ENCODE measurements at places on chromosomes 6 and 20.

DNA sequence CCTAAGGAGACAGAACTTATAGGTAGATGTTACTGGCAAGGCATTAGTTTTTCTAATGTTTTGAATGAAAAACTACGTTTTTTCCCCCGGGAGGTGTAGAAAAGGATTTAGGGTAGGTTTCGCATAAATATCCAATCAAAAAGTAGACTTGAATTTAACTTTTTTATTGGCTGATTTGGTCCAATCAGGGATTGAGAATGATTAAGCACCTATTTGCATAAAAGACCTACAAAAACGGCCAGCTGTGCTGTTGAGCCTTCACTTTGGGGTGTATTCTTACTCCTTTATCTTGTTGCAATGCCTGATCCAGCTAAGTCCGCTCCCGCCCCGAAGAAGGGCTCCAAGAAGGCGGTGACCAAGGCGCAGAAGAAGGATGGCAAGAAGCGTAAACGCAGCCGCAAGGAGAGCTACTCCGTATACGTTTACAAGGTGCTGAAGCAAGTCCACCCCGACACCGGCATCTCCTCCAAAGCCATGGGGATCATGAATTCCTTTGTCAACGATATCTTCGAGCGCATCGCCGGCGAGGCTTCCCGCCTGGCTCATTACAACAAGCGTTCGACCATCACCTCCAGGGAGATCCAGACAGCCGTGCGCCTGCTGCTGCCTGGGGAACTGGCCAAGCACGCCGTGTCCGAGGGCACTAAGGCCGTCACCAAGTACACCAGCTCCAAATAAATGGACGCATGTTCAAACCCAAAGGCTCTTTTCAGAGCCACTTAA lies 113.5 kb upstream of the BTN3A2 start:
- no peak for DNase-seq

DNA sequence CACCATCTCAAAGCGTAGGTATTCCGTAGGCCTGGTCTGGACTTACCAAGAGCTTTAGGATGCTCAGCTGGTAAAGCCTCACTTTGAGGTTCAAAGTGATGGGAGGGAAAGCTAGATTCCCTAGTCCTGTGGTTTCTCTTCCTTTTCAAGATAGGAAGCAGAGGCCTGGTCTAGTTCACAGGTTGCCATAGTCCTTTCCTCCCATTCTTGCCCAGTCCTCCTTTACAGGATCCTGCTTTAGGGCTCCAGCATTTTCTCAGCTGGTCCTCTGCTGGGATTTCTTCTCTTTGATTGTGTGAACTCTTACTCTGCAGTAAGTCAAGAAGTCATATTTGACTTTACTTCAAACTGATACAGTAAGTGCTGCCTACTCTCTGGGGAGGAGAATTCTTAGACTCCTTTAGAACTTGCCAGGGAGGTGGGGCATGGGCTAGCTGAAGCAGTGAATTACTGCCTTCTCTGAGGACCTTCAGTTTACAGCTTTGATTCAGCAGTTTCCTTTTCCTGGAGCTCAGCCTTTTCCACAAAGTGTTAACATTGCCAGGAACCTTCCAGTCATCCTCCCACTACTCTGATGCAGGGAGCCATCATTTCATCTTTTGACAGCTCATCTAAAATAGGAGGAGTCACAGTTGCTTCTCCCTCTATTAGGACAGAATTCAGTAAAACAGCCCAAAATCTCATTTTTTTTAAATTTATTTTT lies 42.8 kb upstream of the PLCG1 start:
- no peak for DNase-seq

DNA sequence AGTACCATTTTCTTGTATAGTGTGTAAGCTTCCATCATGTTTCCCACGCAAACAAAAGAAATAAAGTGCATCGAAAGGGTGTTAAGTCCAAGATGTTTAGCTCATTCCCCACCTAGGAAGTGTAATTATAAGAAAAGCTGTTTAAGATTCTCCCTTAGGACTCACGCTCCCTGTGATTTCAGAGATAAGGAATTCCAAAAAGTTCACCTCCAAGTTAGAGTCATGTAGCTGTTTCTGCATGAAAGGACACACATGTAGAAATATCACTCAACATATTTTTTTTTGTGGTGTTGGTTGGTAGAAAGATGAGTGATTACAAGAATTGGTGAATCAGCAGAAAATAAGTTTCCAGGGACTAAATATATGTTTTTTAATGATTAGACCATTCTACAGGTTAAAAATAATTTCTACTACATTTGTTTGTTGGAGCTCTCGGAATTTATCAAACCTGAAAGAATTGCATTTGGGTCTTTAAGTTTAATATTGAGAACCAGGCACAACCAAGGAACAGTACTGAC lies 10.4 kb downstream of the OPN5 start:
- DNase-seq, result no peak

DNA sequence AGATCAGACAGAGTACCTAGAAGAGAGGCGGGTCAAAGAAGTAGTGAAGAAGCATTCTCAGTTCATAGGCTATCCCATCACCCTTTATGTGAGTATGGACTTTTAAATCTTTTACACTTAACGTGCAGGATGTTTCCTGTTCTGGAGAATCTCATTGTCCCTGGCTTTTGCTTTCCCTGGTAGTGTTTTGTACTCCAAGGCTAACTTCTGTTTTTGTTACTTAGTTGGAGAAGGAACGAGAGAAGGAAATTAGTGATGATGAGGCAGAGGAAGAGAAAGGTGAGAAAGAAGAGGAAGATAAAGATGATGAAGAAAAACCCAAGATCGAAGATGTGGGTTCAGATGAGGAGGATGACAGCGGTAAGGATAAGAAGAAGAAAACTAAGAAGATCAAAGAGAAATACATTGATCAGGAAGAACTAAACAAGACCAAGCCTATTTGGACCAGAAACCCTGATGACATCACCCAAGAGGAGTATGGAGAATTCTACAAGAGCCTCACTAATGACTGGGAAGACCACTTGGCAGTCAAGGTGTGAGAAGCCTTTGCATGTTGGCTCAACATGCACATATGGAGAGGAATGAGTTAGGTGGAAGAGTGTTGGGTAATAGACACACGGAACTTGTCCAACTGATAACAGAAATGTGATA lies 3.3 kb downstream of the HSP90AB1 start:
- no peak for DNase-seq

- DNase-seq, result no peak
Measured at GRCh38 chr6:162856885-162857284, 129.1 kb downstream of the PACRG start.
